Activated CD8-positive, alpha-beta T cell treated with anti-CD3 and anti-CD28 coated beads for 36 hours (primary cell): ENCODE measurements at places on chromosomes 3 and 15. TPM values are rescaled to one million over a fixed set of nuclear protein-coding genes. Genes with fewer than 3 reads are reported as not detected.

Gene AHSG
- not detected for total RNA-seq

Gene STARD5
- total RNA-seq = 6.7 TPM

Gene CSTA
- total RNA-seq = not detected

Gene WDR49
- 0.36 TPM for total RNA-seq

Gene TGM4
- total RNA-seq = not detected

Gene TLR9
- total RNA-seq = 2.0 TPM

Gene CGNL1
- total RNA-seq = not detected

Gene GDPGP1
- 6.4 TPM for total RNA-seq

Gene CCDC54
- not detected for total RNA-seq

Gene FES
- 4.6 TPM for total RNA-seq

Gene SPTBN5
- 0.14 TPM for total RNA-seq

Gene ISL2
- total RNA-seq = not detected

Gene SEMA3F
- 0.43 TPM for total RNA-seq

Gene NR1I2
- total RNA-seq = 1.0 TPM

DNA sequence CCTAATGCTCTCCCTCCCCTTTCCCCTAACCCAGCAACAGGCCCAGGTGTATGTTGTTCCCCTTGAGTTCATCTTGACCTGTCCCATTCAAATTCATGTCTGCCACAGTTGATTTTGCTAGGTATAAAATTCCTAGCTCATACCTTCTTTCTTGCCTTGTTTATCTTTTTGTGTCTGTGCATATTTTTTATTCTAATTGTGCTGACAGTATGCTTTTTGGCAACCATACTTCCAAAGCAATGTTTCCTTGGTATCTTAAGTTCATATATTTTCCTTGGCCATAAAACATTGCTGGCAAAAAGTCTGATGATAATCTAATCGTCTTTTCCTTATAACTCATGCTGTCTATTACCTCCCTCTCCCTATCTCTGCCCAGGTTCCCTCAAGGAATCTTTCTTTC, 15.5 kb downstream of the LNP1 start:
- no peak for DNase-seq

GRCh38 chr15:39061952-39062464, 497.4 kb upstream of the RASGRP1 start:
- no peak for DNase-seq

DNA sequence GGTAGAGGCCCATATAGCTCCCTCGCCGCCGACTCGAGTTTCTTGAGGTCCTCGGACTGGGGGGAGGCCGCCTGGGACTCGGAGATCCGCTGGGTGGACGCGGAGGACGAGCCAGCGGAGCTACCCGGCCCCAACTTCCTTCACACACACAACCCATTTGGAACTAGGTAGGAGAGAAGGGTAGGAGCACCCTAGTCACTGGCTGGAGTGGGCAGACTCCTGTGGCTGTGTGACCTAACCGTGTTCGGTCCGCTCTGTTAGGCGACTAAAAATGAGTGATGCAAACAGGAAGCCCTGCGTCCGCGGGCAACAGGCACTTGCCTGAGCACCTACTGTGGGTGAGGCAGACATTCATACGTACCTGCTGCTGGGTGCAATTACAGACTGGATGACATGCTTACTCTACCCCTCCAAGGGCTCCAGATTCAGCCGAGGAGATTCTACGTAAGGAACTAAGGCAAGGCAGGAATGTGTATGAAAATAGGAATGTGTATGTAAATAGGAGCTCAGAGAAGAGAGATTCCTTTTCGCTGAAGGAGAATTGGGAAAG, 4.6 kb upstream of the SIN3A start:
- DNase-seq = peak; percentile 82

DNA sequence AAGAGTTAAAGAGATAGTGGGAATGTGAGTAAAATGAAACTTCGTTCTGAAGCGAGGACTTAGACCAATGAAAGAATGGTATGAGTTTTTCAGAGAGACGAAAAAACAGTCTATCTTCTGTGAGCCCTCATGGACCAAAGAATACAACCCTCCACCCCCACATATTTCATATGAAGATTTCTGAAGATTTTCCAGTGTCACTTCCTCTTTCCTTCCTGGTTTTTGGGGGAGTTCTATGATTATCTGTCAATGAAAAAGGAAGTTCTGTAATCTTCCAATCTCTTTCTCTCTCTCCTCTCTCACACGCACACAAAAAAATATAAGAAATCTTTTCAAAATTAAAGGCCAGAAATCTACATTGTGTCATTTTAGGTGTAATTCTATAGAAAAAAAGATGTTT, 27.7 kb downstream of the CMSS1 start:
- no peak for DNase-seq

- DNase-seq = no peak
These were observed 39.6 kb downstream of the HDC start for GRCh38 chr15:50225938-50226337.

- no peak for DNase-seq
These were observed 507.4 kb downstream of the TAFA4 start for GRCh38 chr3:68424796-68425460.

DNA sequence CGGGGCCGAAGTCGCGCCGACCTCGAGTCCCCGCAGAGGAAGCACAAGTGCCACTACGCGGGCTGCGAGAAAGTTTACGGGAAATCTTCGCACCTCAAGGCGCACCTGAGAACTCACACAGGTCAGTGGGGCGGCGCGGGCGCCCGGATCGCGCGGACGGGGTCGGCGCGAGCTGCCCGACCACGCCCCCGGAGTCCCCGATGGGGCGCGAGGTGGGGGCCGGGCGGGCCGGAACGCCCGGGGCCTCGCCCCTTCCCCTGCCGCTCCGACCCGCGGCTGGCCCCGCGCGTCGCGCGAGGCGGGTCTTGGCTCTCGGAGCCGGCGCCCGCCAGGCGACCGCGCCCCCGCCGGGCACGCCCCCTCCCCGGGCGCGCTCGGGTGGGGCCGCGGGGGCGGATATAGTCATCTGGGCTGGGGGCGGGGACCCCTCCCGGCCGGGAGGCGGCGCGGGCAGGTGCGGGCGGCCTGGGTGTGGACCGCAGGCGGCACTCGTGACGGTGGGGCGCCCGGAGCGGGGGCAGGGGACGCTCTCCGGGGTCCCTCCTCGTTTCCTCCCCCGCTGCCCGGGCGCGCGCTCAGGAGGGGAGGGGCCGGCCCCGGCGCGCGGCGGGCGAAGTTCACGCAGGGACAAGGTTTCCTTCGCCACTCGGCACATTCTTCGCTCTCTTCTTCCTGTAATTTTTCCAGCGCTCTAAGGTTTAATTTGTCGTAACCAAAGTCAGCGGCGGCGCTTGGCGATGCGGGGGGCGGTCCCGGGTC, 1.2 kb downstream of the KLF13 start:
- peak; percentile 61 for DNase-seq

DNA sequence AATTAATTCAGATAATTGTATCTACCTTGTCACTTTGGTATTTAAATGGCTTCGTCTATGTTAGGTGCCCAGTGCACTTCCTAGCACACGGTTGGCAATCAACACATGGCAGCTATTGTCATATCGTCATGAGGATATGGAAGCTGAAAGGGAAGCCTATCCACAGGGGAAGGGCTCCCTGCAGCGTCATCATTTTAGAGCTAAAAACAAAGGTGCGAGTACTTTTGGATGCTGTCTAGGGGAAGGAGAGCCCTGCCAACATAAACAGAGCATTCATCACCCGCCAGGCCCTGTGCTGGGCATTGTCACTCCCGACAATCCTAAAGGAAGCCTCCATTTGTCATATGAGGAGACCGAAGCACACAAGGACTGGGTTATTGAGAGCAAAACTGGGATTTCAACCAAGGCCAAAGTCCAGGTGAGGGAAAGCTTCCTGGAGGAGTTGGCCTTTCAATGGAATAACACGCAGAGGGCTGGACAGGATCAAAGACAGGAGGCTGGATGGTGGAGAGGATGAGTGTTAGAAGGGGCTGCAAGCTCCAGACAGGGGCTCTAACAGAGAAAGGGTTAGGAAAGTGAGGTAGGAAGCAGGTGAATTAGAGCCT, 8.0 kb upstream of the PARL start:
- DNase-seq = no peak

GRCh38 chr3:10775259-10775658, 40.8 kb upstream of the SLC6A11 start:
- no peak for DNase-seq

GRCh38 chr3:17500618-17501017, 241.8 kb downstream of the TBC1D5 start:
- DNase-seq = no peak

- DNase-seq = no peak
These were observed 13.0 kb downstream of the VIPR1 start for GRCh38 chr3:42515391-42515916.

- no peak for DNase-seq
These were observed 29.7 kb downstream of the SAXO2 start for GRCh38 chr15:82292271-82292670.

DNA sequence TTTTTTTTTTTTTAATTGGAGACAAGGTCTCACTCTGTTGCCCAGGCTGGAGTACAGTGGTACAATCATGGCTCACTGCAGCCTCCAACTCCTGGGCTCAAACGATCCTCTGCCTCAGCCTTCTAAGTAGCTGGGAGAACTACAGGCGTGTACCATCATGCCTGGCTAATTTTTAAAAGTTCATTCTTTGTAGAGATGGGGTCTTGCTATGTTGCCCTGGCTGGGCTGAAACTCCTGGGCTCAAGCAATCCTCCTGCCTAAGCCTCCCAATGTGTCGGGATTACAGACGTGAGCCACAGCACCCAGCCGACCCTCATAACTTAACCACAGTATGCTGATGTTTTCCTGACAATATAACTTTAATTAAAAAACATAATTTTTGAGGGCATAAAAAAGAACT, 24.3 kb downstream of the IL17RD start:
- no peak for DNase-seq

GRCh38 chr3:126339466-126339865, 17.7 kb downstream of the KLF15 start:
- no peak for DNase-seq

GRCh38 chr15:80785811-80786354, 6.7 kb downstream of the CEMIP start:
- DNase-seq = no peak

- no peak for DNase-seq
These were observed 133.2 kb downstream of the PGPEP1L start for GRCh38 chr15:98874370-98874769.

- DNase-seq = no peak
These were observed 23.4 kb downstream of the DPP8 start for GRCh38 chr15:65494076-65494475.

DNA sequence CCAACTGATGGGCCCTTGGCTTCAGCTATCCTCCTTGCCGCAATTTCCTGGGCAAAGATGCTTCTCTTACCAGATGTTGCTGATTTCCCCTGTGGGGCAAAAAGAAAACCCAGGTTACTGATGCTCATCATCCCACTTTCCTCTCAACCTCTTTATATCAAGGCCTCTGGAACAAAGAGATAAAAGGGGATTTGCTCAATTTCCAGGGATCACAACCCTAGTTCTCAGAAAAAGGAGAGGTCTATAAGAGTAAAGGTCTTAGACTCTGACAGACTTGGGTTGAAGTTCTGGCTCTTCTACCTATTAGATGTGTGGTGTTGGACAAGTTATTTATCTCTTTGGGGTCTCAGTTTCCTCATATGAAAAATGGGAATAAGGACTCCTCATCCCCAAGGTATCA, 8.5 kb downstream of the RPAP1 start:
- DNase-seq = no peak

DNA sequence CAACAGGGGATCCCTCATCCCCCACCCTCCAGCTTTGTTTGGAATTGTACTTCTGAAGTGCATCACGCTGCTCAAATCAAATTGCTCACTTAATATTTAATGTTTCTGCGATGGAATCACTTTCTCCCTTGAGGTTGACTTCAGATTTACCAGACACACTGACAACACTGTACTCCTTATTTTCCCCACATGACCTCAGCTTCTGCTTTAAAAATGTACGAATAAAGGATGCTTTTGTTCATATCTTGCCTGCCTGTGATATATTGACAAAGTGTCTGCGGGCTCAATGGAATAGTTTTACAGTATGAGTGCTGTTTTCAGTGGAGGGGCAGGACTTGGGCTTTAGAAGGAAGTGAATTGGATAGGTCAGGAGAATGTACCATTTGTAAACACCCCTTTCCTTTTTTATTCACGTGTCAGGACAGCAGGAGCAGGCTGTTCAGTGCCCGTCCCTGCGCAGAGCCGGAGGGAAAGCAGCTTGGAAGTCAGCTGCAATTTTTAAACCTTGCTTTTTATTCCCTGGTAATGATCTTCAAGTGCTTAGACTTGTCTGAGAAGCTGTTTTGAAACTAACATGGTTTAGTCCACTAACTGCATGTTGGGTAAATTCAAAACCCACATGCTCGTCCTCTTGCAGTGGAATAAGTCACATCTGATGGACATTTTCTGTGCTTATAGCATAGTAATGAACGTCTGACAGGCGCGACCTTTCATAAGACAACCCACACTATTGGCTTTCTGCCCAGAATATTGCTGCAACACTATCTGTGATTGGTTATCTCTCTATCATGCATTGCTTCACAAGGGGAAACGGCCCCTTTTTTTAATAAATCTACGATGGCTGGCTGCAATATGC, 29.9 kb downstream of the MBNL1 start:
- DNase-seq = peak; percentile 80

GRCh38 chr15:75966073-75966472, 46.2 kb downstream of the NRG4 start:
- no peak for DNase-seq
